T-helper 1 cell (primary cell): ENCODE measurements at places on chromosomes 7 and 10.

DNA sequence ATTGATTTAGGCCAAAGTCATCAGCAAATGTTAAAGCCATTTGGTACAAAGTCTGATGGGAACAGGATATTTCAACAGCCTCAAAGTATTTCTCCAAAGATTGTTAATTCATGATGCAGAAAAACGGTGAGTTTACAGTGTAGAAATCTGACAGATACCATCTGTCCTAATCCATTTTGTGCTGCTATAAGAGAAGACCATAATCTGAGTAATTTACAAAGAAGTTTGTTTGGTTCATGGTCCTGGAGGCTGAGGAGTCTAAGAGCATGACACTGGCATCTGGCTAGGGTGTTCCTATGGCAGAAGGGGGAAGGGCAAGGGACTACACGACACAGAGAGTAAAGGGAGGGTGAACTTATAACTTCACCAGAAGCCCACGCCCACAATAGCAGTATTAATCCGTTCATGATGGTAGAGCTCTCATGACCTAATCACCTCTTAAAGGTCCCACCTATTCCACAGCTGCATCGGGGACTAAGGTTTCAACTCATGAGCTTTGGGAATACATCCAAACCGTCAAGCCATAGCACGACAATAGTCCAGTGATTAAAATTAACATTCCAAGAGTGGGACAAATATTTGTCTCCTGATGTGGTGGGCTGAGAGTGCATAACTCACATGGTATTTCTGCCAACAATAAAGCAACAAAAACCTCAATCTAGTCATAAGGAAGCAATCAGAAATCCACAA is 298.6 kb upstream of the AKR1E2 start:
- no peak for DNase-seq

DNA sequence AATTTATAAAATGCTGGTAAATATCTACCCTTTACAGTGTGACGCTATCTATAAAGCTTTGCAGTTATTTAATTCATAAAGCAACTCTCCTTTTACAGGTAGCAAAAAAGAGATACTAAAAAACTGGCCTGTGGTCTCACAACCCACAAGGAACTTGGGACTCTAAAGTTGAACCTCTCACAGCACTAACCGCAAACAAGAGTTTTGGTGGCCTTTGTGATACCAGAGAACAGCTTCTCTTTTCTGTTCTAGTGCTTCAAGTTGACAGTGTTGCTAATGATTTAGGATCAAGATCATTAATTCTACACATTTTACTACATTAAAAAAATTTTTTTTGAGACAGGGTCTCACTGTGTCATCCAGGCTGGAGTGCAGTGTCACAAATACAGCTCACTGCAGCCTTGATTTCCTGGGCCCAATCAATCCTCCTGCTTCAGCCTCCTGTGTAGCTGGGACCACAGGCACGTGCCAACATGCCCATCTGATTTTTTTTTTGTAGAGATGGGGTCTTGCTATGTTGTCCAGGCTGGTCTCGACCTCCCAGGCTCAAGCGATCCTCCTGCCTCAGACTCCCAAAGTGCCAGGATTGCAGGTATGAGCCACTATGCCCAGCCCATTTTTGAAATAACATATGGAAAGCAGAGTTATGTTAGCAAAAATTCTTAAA is 56.0 kb upstream of the ST8SIA6 start:
- no peak for DNase-seq

DNA sequence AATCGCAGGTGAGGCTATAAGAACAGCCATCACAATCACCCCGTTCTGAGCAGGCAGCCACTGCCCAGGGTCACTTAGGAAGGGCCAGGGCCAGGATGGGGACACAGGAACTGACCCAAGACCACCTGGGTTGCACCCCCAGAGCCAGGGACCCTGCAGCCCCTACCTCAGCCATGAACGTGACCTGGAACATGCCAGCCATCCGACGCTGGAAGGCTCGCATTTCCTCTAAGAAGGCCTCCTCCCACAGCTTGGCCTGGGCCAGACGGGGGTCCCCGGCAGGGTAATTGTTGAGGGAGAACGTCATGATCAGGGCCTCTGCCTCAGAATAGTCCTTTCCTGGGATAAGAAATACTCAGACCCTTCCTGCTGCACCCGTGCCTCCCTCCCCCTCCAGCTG is 5.0 kb downstream of the NPC1L1 start:
- no peak for DNase-seq

- DNase-seq, result no peak
Observed at GRCh38 chr10:49118430-49119074, 3.2 kb upstream of the VSTM4 start.

DNA sequence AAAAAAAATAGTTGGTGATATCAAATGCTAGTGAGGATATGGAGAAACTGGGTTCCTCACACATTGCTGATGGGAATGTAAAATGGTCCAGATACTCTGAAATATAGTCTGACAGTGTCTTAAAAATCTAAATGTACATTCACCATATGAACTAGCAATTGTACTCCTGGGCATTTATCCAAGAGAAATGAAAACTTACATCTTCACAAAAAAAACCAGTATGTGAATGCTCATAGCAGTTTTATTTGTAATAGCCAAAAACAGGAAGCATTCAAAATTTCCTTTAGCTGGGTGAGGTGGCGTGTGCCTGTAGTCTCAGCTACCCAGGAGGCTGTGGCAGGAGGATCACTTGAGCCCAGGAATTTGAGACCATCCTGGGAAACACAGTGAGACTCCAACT is 2.1 kb upstream of the SSC4D start:
- DNase-seq, result no peak

DNA sequence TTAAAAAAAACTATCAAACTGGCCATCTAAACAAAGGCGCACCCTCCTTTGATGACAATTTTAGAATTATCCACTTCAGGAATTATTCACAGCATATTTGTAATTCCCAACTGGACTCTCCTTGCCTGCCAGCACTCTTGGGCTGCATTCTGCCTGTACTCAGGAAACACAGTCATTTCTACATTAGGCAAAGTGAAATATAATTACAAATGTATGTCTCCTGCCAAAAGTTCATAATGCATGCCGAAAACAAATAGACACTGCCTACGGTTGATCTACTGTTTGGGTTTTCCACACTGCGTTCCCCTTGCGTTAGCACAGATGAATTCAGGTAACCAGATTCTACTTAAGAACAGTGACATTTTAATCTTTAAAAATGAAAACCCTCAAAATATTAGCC is 1.9 kb downstream of the HGF start:
- no peak for DNase-seq

GRCh38 chr7:120691915-120692314 is 166.0 kb downstream of the TSPAN12 start:
- DNase-seq, result no peak
